ENCODE measurements at places on chromosomes 13 and 19.

- DNase-seq, result no peak
These were observed 32.8 kb downstream of the ELL start for GRCh38 chr19:18488838-18489626.

- DNase-seq, result no peak
These were observed 39.1 kb downstream of the LATS2 start for GRCh38 chr13:21022056-21022979.

DNA sequence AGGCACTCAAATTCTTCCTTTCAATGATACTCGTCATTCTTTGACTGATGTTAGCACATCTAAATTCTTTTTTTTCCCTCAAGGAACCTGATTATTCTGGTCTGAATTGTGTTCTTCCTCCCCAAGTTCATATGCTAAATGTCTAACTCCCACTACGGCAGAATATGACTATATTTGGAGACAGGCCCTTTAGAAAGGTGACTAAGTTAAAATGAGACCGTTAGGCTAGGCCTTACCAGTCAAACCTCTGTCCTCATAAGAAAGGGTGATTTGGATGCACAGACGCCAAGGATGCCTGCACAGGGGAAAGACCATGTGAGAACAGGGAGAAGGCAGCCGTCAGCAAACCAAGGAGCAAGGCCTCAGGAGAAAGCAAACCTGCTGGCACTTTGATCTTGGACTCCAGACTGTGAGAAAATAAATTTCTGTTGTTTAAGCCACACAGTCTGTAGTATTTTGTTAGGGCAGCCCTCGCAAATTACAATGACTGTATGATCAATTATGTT lies 13.1 kb upstream of the FOXO1 start:
- DNase-seq, result no peak

- DNase-seq, result no peak
These were observed 121.9 kb downstream of the ESD start for GRCh38 chr13:46675016-46675415.

DNA sequence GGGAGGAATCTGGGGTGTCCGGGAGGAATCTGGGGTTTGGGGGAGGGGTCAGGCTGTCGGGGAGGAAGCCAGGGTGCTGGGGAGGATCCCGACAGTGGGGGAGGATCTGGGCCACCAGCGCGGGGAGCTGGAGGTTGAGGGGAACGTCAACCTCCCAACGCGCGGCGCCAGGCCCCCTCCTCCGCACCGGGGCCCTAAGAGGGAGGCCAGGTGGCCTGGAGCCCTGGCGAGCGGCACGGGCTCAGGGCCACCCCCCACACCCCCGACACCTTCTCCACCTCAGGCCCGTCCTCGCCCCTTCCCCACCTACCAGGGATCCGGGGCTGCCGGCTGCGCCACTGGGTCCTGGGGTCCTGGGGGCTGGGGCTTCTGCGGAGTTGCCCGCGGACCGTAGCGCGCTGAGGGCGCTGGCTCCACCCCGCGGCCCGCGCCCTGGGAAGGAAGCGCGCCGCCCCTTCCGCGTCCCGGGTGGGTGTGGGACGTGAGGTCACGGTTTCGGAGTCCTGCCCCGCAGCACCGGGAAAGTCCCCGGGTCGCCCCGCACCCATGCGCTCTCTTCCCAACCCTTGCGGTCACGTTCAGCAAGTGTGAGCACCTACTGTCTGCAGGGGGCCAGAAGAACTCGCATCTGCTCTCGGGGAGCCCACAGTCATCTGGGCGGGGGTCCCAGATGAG lies at the start of gene TICAM1:
Gene TICAM1, minus strand, starts transcription at position 409 of the 675 bp plus-strand sequence. CDS start 13,335 bp downstream, outside the sequence.
- peak; percentile 72 for DNase-seq

Data from muscle of arm (tissue), 14 donors.